GM12892 (cell line): ENCODE measurements at places on chromosomes 2 and 18.

- no peak for DNase-seq
Observed at GRCh38 chr2:20852670-20853069, 29.8 kb upstream of the LDAH start.

- no peak for DNase-seq
Observed at GRCh38 chr2:18991177-18992168, 366.9 kb downstream of the OSR1 start.

DNA sequence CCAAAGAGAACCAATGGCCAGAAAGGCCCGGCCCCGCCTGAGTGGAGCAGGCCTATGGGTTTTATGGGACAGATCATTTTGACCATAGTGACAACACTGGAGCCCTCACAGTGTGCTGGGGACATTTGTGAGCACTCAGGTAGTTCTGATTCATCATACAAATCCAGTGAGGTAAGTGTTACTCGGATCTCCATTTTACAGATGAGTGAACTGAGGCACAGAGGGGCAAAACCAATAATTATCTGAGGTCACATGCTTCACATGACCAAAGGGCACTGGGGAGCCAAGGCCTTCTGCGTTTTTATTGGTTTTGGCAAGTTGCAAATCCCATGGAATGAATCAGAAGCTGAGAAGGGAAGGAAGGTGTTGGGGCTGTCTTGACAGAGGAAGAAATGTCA is 111.5 kb upstream of the MGAT5 start:
- no peak for DNase-seq

DNA sequence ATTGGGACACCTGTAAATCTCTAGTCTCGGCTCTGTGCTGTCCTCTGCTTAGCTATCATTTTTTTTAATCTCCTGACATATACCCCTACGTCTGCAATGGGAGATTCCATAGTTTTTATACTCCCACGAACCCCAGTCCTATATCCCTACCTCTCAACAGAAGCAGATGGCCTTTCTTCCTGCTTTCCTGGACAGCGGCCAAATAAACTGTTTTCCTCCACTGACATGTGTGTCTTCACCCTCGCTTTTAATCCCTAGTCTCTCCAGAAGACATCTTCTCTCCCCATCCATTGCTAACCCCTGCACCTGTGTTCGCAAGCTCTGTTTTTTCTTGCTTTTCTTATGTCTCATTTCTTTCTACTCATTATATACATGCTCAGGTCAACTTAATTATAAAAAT is 395.4 kb downstream of the EPHA4 start:
- DNase-seq = no peak

GRCh38 chr2:237691029-237691907 is 63.9 kb downstream of the LRRFIP1 start:
- no peak for DNase-seq

DNA sequence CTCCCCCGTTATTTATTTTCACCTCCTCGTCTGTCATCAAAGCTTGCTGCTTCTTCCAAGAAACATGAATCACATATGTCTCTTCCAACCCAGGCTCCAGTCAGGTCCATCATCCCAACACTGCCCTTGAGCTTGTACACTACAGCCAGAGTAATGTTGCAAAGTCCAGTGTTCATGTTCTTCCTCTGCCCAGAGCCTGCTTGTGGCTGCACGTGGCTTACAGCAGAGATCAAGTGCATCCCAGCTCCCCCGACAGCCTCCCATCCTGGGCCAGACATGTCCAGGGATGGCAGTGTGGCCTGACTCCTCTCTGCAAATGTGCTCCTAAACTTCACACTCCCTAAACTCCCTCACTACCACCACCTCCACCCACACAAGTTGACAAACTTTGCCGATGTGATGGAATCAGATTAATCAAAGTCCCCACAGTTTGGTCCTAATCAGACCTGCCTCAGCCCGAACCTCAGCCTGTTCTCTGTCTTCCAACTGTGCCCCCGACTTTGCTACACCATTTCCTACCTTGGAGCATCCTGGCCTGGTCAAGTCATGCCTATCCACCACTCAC is 54.2 kb upstream of the MAPRE3 start:
- no peak for DNase-seq

GRCh38 chr18:41126541-41127235 is 828.3 kb upstream of the PIK3C3 start:
- DNase-seq = no peak

- DNase-seq = no peak
Observed at GRCh38 chr2:16870491-16871076, 204.9 kb upstream of the CYRIA start.
